ENCODE measurements at places on chromosomes 4 and X.

GRCh38 chr4:76200771-76201231, 12.8 kb downstream of the SCARB2 start:
- DNase-seq: no peak

GRCh38 chrX:150627957-150628356, 59.5 kb downstream of the MTM1 start:
- DNase-seq: no peak

DNA sequence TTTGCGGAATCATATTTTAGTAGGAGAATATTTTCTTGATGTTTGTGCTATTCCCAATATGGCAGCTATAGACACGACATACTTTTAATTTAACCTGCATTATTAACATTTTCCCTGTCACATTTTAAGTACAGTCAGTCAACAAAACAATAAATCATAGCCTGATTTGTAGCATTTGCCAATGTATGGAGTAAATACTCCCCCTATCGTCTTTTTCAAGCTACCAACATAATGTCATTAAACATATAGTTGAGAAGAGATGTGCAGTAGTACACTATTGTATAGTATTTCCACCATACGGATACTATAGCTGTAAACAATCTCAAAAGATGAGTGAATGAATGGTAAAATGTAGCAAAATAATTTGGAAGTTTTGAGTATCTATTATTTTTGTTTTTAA, 303.7 kb upstream of the MAGEB2 start:
- DNase-seq: no peak

- DNase-seq: no peak
Observed at GRCh38 chrX:136495043-136495442, 2.3 kb upstream of the HTATSF1 start.

GRCh38 chr4:82282875-82283274, 90.9 kb downstream of the HNRNPD start:
- DNase-seq: no peak

GRCh38 chrX:45621376-45622041, 420.8 kb upstream of the DIPK2B start:
- DNase-seq: no peak

- no peak for DNase-seq
Observed at GRCh38 chrX:140572724-140573123, 67.9 kb upstream of the SOX3 start.

GRCh38 chrX:66008328-66008970, 31.4 kb downstream of the VSIG4 start:
- no peak for DNase-seq

- no peak for DNase-seq
Observed at GRCh38 chr4:110904435-110905065, 281.7 kb upstream of the PITX2 start.

GRCh38 chr4:53841711-53842110, 222.7 kb downstream of the CHIC2 start:
- DNase-seq: no peak

DNA sequence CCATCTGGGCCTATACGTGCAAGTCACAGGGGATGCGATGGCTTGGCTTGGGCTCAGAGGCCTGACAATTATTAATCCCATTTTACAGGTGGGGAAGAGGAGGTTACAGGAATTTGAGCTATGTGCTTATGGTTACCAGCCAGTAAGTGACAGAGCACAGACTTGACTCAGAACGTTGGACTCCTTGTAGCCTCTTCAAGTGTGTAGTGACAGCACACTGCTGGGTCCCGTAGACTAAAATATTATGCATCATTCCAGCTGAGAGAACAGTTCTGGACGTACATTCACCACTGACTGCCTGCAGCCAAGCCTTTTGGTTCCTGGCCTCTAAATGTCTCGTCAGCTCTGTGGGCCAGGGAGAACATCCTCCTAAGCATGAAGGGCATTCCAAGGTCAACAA, 314.5 kb downstream of the GPAT3 start:
- no peak for DNase-seq

- DNase-seq: no peak
Observed at GRCh38 chr4:115973768-115974167, 860.3 kb upstream of the NDST4 start.

DNA sequence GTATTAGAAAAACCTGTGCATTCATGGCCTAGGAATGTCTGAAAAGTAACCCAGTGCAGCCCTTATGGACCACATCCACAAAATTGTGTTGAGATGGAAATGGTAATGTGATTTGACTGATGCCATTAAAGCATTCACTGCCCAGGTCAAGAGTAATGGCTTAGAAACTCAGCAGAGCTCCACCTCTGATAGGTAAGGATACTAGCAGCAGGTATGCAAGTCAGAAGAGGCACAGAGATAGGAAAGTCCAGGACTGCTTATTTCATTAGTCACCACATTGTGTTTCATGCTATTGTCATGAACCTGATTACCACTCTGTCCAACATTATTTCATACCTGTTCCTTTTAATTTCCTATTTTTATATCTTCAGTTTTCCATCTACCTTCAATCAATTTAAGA, 2042.2 kb downstream of the ARAP2 start:
- no peak for DNase-seq

DNA sequence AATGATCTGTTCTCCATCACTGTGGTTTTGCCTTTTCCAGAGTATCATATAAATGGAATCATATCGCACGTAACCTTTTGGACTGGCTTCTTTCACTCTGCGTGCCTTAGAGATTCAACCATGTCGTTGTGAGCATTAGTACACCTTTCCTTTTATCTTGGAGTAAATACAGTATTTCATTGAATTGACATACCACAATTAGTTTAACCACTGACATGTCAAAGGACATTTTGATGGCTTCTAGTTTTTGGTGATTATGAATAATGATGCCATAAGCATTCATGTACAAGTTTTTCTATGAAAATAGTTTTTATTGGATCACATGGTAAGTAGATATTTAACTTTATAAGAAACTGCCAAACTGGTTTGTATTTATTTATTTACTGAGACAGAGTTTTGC, 35.2 kb downstream of the DDX3X start:
- DNase-seq: no peak

DNA sequence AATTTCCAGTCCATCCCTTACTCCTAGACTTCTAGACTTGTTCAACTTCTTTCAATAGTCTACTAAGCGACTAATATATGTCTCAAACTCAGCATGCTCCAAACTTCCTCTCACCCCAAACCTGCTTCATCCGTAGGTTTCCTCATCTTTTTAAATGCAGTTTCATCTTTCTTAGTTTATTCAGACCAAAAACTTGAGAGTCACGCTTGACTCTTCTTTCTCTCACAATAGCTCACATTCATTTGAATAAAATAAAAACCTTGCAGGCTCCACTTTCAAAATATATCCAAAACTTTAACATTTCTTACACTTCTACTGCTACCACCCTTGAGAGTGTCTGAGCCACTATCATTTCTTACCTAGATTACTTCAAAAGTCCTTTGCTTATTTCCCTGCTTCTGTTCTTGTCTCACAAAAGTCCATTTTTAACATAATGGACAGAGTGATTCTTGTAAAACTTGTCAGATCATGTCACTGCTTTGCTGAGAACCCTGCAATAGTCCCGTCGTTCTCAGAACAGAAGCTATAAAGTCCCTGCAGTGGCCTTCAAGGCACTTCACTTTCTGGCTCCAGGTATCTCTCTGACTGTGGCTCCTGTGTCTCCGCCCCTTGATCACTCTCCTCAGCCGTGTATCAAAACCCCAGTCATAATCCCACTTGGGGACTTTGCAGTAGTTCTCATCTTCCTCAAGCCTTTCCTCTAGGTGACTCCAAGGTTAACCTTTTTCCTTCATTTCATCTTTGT, 167.6 kb downstream of the ARHGAP24 start:
- DNase-seq: no peak

GRCh38 chrX:2635342-2635741, 55.8 kb upstream of the CD99 start:
- DNase-seq: no peak

- no peak for DNase-seq
Observed at GRCh38 chr4:183977707-183978106, 72.6 kb downstream of the STOX2 start.

DNA sequence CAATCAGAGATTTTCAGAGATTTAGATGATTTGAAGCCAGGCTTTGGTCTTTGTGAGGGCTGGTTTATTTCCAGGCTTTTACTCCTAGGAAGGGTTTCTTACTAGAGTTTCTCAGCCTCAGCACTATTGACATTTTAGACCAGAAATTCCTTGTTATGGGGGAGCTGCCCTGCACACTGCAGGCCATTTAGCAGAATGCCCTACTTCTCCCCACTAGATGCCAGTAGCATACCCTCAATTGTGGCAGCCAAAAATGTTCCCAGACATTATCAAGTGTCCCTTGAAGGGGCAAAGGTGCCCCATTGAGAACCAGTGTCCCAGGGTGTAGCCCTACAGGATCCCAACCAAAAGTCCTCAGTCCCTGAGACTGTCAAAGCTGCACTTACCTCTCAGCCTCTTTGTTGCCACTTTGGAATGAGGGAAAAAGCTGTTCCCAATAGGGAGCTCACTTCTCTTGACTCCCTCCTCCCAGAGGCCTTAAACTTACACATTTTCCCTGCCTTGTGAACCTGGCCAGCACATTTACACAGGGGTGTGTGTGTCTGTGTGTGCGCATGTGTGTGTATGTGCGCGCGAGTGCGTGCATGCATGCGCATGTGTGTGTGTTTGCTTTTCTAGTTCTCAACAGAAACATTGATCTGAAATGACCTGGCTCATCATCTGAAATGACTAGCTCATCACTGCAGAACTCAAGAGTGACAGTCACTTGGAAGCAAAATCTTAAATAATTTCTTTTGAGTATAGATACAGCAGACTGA, 231.4 kb downstream of the QDPR start:
- DNase-seq: no peak

- no peak for DNase-seq
Observed at GRCh38 chrX:36314303-36314702, 394.8 kb downstream of the CFAP47 start.

DNA sequence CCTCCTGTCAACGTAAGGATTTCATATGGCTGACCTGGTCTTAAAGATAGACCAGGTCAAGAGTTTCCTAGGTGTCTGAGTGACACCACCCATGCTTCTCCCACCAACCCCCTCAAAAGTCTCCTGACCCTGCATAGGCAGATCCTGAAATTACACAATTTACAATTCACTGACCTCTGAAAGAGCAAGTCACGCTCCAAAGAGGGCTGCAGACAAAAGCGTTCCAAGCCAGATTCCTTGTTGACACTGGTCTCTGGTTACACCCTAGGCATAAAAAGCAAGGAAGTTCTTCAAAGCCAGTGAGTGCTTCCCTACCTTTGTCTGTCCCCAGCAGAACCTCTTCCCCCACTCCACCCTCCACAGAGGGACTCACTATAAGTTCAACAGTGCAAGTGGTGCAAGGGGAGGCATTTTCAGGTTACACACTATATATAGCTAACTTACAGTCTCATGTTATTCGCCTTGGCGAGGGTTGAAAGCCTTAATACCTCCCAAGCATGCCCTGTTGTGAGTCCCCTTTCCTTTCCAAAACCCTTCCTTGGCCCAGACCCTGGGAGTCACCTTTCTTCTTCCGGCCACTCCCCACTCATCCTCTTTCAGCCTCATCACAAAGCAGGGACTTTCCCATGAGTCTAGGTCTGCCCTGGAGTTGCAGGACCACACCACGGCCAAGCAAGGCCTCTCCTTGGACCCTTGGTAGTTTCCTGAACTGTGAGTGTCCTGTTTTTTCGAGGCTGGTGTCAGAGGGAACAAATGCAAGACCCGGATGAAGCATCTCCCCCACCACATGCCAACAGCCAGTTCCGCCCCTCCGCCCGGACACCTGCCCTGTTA, 58.0 kb upstream of the KLF3 start:
- no peak for DNase-seq

- DNase-seq: no peak
Observed at GRCh38 chrX:87813566-87813965, 296.0 kb downstream of the KLHL4 start.

DNA sequence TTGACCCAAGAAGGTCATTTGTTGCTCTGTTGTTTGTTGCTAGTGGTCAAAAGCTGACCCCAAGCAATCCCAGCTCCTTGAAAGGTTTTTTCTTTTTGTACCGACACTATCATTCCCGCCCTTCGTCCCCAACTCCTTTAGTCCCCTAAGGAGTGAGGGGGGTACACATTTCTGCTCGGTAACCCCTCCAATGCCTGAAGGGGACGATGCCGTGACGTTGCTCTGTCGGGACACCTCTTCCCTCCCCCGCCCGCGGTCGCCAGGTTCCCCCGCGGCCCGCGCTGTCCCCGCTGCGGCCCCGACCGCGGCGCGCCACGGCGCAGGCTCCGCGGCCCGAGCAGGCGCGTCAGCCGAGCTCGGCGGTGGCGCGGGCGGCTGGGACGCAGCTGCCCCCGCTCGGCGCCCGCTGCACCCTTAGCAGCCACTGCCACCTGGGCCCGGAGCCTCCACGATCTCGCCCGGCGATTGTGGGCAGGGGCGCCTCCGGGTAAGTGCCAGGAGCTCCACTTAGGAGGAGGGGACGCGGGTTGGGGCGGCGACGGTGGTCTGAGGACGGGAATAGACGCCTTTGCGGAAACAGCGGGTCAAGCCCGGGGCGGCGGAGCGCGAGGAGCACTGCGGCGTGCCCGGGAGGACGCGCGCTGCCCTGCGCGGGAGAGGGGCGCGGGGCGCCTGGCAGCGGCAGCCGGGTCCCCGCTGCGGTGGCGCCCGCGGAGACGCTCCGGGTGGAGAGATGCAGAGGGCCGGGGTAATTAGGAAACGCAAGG, at the start of gene GLRB:
GLRB (plus strand) TSS at position 340 of the 767 bp plus-strand sequence. CDS start 1,875 bp downstream, outside the sequence.
- no peak for DNase-seq

GRCh38 chrX:78957049-78957767, 12.0 kb downstream of the P2RY10 start:
- DNase-seq: no peak

DNA sequence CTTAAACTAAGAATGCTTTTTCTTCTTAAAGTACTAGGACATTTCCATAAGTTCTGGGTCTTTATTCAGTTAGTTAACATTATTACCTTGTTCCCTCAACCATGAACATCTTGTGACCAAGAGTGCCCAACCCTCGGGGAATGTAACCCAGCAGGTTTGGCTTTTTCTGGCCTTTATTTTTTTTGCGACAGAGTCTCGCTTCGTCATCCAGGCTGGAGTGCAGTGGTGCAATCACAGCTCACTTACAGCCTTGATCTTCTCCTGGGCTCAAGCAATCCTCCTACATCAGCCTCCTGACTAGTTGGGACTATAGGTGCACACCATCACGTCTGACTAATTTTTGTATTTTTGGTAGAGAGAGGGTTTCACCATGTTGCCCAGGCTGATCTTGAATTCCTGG, 65.1 kb downstream of the USP11 start:
- no peak for DNase-seq

DNA sequence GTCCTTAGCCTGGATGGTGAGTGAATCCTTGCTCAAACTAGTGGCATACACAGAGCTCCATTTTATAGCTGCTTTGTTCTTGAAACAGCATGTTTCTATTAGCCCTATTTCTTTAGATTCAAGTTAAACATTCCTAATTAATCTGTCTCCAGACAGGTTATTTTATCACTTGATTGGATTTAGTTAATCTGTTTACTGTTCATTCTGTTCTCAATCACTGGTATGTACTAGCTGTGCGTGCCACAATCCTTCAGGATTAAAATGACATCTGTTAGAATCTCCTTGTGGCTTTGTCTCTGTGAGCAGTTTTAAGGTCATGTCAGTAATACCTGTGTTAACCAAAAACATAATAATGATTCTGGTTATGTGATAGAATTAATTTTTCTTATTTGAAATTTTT, 36.5 kb downstream of the PTPN13 start:
- no peak for DNase-seq

GRCh38 chr4:109649872-109650271, 53.4 kb downstream of the CASP6 start:
- DNase-seq: no peak

GRCh38 chr4:74408639-74409038, 36.3 kb upstream of the AREG start:
- no peak for DNase-seq
